ENCODE measurements at places on chromosomes 2 and 18.

DNA sequence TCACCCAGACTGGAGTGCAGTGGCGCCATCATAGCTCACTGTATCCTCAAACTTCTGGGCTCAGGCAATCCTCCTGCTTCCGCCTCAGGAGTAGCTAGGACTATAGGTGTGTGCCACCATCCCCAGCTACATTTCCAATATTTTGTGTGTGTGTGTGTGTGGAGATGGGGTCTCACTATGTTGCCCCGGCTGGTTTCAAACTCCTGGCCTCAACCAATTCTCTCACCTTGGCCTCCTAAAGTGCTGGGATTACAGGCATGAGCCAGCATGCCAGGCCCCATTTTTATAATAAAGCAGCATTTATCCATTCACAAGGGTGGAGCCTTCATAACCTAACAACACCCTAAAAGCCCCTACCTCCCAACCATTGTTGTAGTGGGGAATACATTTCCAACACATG, 52.5 kb upstream of the DTNB start:
- DNase-seq: no peak

DNA sequence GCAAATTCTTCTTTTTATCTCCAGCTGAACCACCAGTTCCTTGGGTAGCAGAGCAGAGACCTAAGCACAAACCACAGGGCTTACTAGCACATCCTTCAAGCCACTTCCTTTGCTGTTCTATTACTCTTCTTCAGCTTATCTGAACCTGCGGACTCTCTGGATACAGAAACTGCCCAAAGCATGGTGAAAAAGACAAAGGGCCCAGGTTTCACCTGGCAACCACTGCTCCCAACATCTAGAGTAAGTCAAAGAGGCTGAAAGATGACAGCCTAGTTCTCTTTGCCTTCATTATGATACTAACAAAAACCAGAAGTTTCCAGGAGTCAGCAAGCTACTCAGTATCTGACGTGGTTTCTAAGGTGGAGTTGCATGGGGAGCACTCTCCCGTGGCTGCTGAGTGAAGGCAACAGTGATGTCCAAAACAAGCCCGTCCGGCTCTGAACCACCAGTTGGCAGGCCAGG, 43.4 kb downstream of the KANSL3 start:
- no peak for DNase-seq

DNA sequence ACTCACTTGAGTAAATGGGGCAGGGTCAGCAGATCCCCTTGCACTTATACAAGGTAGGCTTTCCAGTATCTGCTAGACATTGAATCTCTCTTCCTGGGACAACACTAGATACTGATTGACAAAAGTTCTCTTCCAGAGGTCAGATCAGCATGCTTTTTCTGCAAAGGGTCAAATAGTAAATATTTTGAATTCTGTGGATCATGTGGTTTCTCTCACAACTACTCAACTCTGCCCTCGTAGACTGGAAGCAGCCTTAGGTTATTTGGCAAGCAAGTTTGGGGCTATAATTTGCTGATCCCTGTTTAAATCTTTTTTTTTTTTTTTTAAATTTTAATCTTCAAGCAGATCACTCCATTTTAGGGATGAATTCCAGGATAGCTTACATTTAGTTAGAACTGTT, 17.4 kb upstream of the NABP1 start:
- DNase-seq: no peak

GRCh38 chr2:40242315-40242714, 209.6 kb downstream of the SLC8A1 start:
- no peak for DNase-seq

- no peak for DNase-seq
These were observed 63.3 kb downstream of the TGOLN2 start for GRCh38 chr2:85264471-85264870.

DNA sequence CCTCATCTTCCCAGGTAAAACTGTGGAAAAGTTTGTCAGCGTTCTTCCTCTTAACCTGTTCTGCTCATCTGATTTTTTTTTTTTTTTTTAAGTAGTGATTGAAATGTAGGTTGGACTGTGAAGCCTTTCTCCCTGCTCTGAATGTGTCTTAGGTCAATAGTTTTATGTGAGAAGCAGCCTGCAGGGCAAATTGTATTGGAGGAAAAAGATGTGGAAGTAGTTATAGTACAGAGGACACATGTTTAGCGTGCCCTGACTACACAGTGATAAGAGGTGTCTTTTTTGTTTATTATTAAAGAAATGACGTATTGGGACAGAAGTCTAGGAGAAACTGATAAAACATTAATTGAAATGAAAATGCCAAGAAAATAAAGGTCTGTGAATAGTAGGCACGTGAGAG, 1.5 kb downstream of the MTA3 start:
- no peak for DNase-seq

DNA sequence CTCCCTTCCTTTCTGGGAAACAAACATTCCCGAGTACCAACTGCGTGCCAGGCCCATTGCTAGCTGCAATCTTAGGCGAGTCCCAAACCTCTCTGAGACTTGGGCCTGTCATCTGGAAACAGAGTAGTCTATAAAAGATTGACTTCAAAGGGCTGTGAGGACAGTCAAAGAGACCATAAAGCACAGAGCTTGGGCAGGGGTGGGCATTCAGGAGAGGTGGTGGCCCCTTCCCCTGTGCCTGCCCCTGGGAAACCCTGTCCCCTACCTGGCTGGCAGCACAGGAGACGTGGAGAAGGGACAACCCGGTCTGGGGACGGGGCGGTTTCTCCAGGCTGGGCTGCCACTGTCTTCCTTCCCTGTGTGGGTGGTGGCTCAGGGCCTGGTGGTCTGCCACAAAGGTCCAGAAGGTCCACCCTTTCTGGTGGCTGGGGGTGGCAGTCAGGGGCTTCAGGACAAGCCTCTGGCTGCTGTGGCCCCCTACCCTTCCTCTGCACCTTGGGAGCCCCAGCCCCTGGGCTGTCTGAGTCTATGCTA, 33.9 kb upstream of the FOSL2 start:
- no peak for DNase-seq

DNA sequence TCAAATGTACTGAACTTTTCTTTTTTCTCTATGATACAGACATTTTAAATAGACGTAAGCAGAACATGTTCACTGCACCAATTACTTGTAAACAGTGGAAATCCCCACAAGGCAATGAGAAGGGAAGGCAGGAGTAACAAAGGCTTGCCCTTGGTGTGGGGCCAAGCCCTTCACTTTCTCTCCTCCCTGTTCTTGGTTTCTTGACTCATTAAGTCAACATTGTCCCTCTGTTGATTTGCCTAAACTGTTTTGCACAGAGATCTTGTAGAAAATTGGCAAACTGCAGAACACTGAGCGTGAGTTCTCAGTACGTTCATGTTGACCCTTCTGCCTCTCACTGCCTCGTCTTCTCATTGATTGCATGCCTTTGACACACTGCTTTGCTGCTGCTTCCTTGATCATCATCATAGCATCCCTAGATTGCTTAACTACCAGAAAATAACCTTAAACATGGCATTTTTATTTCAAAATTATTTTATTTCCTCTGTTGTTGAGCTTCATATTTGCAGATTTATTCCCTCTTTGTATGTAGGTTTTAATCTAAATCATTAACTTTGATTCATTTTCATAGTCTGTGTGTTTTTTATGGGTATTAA, 257.7 kb downstream of the PTGR3 start:
- DNase-seq: no peak

- no peak for DNase-seq
These were observed 335.4 kb upstream of the CDH2 start for GRCh38 chr18:28512357-28512756.

DNA sequence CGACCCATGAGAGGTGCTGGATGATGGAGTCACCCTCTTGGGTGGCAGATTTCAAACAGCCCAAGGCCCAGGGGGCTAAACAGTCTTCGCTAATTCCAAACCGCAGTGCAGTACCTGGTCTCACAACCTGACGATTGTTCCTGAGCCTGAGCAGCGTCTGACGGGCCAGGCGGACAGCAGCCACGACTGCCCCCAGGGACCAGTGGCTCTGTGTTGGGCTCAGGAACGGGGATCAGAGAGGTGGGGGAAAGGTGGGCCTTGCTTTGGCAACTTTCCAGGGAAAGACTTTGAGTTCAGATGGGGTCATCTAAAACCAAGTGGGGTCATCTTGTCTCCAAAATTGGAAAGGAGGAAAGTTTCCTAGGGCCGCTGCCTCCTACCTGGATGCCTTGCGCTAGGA, 492 bp downstream of the COLEC11 start:
- no peak for DNase-seq

- no peak for DNase-seq
These were observed 152.7 kb downstream of the WDSUB1 start for GRCh38 chr2:159133797-159134196.

GRCh38 chr2:44250376-44250775, 24.9 kb upstream of the SLC3A1 start:
- no peak for DNase-seq

- no peak for DNase-seq
These were observed 79.7 kb upstream of the IGFBP5 start for GRCh38 chr2:216775043-216775453.

GRCh38 chr2:212480447-212480846, 58.2 kb downstream of the ERBB4 start:
- no peak for DNase-seq

- no peak for DNase-seq
These were observed 825.9 kb upstream of the POU3F3 start for GRCh38 chr2:104028061-104028460.

GRCh38 chr2:152348388-152348787, 13.4 kb downstream of the FMNL2 start:
- no peak for DNase-seq

DNA sequence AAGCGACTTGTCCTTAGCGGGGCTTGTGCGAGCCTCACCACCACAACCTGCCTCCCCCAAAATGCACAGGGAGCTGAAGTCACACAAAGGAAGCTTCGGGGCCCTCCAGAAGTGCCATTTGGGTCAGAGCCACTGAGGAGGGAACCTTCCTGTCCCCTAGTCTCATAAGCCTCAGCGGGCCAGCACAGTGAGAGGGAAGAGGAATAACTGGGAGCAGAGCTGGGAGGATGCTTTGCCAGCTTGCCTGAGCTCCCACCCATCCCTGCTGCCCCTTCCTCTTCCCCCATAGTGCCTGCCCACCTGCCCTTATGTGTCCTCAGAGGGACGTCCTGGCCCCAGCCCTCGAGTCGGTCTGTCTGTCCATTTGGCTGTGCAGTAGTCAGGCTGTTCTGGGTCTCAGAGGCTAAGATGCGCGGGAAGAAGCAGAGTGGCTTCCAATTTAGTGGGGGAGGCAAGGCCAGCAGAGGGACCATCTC, 51.8 kb upstream of the GPR17 start:
- DNase-seq: no peak

All from NCI-H187 (cell line).